ENCODE measurements at places on chromosomes 5 and 9.

DNA sequence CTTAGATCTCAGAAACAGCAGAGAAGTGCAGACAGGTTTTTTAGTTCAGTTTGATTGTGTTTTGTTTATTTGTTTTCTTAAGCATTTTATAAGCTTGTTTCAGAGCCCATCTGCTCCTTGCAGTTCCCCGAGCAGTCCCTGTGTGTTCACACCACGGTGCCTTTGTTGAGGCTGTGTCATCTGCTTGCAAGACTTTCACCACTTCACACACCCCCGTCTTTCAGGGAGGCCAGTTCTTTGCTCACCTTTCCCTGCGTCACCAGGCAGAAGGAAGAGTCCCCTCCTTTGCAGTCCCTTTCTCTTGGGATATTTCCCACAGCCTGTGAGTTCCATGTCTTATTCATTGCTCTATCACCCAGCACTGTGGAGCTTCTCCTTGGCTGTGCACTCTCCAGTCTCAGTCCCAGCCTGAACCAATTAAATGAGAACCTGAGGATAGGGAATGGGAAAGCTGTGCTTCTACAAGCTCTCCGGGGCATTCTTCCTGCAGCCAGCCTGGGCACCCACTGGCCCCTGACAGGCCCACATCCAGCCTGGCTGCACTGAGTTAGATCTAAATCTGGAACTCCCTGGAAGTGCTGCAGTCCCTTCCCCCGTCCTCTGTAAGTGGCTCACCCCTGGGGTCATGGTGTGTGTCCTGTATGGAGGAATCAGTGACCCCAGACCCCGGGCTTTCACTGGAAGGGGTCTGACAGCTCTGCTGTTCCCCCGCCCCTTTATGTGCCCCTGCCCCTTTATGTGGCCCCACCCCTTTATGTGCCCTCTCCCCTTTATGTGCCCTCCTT, 5.5 kb downstream of the MVB12B start:
- DNase-seq: no peak

DNA sequence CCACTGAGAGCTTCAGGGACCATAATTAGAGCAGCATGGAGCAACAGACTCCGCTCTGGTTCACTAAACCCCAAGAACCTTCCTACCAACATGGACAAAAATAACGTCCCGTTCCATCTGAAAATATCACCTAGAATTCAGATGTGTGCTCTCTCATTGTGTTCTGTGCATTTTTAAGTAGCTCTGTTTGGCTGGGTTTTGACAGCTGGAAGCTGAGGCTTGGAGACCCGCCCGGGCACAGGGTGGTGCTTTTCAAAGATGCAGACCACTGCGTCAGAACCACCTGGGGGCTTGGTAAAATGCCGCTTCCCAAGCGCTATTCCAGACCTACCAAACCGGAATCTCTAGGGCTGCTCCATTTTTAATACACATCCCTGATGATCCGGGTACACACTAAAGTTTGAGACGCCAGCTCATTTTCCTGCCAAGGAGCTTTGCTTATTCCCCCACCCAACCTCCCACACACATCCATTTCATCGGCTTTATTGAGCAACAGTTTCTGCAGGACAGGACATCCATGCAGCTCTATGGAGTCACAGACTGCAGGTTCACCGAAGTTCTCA, 104.8 kb downstream of the GABBR2 start:
- no peak for DNase-seq

GRCh38 chr9:133114886-133115603, 6.0 kb downstream of the RALGDS start:
- no peak for DNase-seq

DNA sequence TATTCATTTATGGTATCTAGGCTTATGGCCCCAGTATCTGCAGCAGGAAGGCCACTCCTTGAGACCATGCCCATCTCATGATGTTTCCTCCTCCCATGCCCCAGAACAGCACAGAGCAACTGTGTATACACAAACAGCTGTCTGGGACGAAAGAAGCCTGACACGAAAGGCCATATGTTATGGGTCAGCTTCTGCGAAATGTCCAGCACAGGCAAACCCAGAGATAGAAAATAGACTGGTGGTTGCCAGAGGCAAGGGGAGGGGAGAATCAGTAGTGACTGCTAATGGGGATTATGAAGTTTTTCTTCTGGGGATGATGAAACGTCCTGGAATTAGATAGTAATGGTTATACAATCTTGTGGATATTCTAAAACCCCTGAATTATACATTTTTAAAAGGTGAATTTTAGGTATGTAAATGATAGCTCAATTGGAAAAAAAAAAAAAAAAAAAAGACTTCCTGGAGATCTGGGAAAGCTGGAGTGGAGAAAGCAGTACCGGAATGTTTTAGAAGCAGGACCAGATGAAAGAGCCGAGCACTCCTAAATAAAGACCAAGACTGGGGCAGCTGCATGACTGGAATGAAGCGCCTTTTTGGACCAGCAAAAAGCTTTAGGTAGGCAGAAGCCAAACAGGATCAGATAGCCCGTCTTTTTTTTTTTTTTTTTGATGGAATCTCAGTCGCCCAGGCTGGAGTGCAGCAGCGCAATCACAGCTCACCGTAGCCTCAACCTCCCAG, 29.2 kb downstream of the PCDHGC5 start:
- peak; percentile 99 for DNase-seq

- DNase-seq: no peak
Observed at GRCh38 chr9:20111173-20111843, 322.5 kb upstream of the SLC24A2 start.

DNA sequence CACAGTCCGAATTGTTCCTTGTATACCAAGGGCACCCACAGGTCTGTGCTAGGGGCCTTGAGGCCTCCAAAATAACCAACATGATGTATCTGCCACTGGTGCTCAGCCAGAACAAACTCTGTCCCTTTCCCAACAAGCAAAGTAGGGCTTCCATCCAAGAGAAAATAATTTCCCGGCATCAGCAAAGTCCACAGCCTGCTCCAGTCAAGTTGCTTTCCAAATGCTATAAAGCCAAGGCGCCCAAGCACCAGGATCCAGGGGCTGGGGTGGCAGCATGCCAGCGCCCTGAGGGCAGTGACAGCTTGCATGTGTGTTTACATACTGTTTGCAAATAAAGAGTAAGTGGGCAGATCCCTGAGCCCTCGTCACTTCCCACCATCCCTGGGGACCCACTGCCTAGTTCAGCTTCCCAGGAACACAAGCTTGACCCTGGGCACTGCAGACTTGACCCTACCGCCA, 155.9 kb downstream of the ERCC6L2 start:
- DNase-seq: no peak

GRCh38 chr5:75964008-75964407, 119.2 kb upstream of the SV2C start:
- DNase-seq: no peak

DNA sequence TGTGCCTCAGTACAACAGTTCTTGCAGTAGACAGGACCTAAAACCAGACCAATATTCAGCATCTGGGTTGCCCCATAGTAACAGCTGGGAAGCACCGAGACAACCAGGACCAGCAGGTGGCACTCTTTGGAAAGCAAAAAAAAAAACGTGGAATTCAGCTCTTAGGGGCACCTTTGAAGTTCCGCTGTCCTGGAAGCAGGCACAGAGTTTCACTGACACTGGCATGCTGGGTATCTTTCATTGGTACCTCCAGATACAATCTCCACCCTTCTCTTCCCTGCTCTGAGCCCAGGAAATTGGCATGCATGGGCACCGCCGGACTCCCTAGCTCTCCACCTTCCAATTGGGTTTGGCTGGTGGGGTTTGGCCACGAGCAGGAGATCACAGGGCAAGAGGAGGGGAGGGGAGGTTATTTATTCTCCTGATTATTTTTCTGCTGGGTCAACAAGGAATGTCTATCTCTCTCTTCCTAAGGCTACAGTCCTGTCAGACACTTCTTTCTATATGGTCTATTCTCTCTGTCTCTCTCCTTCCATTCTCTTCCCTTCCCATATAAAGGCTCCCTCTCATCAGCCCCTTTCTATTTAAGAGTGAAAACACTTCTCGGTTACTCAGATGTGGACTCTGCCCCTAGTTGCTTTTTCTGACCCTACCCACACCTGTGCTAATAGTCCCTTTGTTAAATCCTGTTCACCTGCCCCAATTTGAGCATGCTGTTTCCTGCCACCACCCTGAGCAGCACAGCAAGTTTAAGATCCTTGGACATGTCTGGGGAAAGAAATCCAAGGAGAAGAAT, 1.9 kb upstream of the IDNK start:
- peak; percentile 54 for DNase-seq

- DNase-seq: no peak
Observed at GRCh38 chr5:144433893-144434292, 263.2 kb downstream of the KCTD16 start.

- DNase-seq: peak; percentile 91
Observed at GRCh38 chr9:81562231-81563019, 126.9 kb downstream of the TLE1 start.

GRCh38 chr9:110156902-110157301, 51.1 kb downstream of the C9orf152 start:
- peak; percentile 90 for DNase-seq

DNA sequence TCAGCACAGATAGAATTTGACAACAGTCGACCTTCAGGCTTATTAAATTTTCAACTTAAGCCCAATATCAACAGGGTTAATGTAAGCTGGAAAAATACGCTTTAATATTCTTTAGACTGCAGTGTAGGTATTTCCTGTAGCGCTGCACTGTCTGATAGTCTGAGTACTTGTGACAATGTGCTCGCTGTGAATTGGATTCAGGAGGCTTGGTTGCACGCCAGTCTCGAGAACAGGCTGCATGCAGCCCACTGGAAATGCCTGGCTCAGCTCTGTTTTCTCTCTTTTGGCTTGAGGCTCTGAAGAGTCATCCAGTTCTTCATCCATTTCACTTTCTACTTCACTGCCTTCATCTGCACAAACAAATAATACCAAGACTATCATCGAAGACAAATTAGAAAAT, 300.9 kb downstream of the RFX3 start:
- no peak for DNase-seq

DNA sequence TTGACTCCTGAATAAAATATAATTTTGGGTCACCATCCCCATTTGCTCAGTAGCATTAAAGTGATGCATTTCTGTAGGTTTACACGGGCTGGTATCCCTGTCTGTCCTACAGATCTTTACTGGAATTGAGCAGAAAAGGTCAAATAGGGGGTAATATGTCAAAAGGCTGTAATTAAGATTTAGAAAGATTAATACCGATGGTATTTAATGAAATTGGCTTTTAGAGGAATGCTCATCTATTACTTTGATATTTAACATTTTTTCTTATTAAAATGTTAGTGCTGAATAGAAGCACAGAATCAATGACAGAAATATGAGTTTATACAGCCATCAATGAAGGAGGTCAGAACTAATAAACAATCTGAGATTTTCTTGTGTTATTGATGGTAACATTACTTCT, 1762.2 kb upstream of the WWC1 start:
- no peak for DNase-seq

- peak; percentile 33 for DNase-seq
Observed at GRCh38 chr5:90446961-90447360, 27.6 kb downstream of the MBLAC2 start.

- no peak for DNase-seq
Observed at GRCh38 chr5:172745406-172745805, 25.6 kb downstream of the DUSP1 start.

GRCh38 chr5:74738406-74738805, 28.5 kb downstream of the GFM2 start:
- no peak for DNase-seq

- peak; percentile 20 for DNase-seq
Observed at GRCh38 chr5:171405615-171406014, 13.8 kb upstream of the FGF18 start.

DNA sequence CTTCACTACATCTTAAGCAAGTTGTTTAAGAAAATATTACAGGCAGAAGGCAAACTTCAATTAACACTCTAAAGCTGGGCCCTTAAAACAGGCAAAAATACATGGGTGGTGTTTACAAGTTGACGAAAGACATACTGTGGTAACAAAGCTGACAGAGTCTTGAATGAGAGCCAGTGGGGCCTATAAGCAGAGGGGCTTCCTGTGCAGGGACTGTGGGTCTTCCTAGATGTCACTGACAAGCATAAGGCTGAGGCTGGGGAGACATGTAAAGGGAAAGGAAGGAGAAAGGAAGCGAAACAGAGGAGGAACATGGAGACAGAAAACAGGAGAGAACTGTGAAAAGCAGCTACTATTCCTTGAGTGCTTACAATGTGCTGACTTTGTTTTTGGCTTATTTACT, 308.0 kb upstream of the RPS23 start:
- no peak for DNase-seq

GRCh38 chr5:119470851-119471451, 18.7 kb downstream of the HSD17B4 start:
- DNase-seq: peak; percentile 28

Data from LHCN-M2 (cell line).